ENCODE measurements at places on chromosomes 2 and 18. TPM values are rescaled to one million over a fixed set of nuclear protein-coding genes. Genes with fewer than 3 reads are reported as not detected.

MAP4K3 gene
- 11.9 TPM for polyA plus RNA-seq

- H3K27me3 ChIP-seq = no peaks in the 10 kb centered on the region
- H3K4me3 ChIP-seq = no peak overlapping the region
- no peaks in the 10 kb centered on the region for H3K36me3 ChIP-seq
- no peak overlapping the region for H3K27ac ChIP-seq
- no peaks in the 10 kb centered on the region for H3K4me1 ChIP-seq
Measured at GRCh38 chr2:179595284-179595683, 266.1 kb downstream of the ZNF385B start.

STEAP3 gene
- polyA plus RNA-seq = 19.9 TPM

HAT1 gene
- polyA plus RNA-seq = 40.8 TPM

- H3K27ac ChIP-seq = no peak overlapping the region
- DNase-seq = no peak
- no peak overlapping the region for H3K4me3 ChIP-seq
- H3K27me3 ChIP-seq = no peaks in the 10 kb centered on the region
- no peaks in the 10 kb centered on the region for H3K4me1 ChIP-seq
Measured at GRCh38 chr18:14086458-14087231, 45.6 kb downstream of the ZNF519 start.

DNA sequence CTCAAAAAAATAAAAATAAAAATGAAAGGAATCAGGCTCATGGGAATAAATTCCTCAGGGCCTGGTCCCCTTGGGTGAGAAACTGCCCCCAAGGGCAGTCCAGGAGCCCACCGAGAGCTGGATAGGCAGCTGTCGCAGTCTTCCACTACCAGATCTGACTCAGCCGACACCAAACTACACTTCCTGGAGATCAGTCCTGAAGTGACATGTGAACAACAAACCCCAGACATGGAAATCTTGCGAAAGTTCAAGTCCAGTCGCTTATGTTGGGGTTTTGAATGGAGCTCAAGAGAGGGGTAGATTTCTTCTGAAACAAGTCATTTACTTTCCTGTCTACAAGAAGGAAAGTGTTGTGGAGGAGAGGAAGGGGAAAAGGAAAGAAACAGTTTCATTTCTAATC lies 12.9 kb downstream of the ADCY3 start:
- H3K27me3 ChIP-seq = no peaks in the 10 kb centered on the region
- no peak for DNase-seq
- no peak overlapping the region for H3K27ac ChIP-seq
- no peaks in the 10 kb centered on the region for H3K36me3 ChIP-seq
- H3K4me3 ChIP-seq = no peak overlapping the region
- no peaks in the 10 kb centered on the region for H3K4me1 ChIP-seq

ASB1 gene
- 11.8 TPM for polyA plus RNA-seq

DNA sequence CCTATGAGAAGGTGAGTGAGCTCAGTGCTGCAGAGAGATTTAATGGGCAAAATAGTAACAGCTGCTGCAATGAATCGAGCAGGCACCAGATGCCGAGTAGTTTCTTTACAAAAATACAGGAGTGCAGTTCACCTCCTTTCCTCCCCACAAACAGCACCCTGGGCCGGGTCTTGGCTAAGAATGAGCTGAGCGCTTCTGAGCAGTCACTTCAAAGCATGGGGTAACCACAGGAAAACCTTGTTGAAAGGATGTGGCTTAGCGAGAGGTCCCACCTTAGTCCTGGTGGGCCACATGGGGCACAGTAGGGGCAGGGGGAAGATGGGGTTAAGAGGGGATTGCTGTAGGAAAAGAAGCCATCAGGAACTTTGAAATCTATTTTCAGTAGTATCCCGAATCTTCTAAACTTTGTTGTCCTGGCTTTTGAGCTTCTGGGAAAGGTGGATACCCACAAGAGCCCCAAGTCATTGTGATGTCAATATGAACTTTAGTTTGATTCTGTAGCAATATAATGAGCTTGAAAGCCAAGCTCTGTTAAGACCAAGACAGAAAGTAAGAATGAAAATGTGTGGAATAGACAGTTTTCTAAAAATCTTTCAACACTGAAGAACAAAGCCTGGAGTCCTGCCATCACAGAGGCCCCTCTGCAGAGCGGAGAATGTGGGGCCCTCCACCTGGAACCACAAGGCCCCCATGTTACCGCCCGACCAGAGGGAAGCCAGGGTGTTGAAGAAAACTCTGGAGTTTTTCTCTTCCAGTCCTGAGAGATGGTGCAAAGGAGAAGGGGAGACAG lies 101.0 kb upstream of the ZNF236 start:
- no peaks in the 10 kb centered on the region for H3K4me1 ChIP-seq
- DNase-seq = no peak
- H3K27me3 ChIP-seq = no peaks in the 10 kb centered on the region
- no peak overlapping the region for H3K4me3 ChIP-seq

DNA sequence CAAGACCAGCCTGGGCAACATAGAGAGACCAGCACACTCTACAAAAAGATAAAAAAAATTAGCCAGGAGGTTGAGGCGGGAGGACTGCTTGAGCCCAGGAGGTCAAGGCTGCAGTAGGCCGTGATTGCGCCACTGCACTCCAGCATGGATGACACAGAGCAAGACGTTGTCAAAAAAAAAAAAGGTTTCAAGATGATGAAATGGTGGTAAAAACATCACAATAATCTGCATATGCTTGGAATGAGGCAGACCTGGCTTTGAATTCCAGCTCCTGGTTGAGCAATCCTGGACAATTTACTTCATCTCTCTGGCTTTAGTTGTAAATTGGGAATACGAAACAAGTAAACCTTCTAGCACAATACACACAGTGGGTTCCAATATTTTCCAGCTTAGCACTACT lies 24.1 kb downstream of the USP40 start:
- peaks cover 5% of the 10 kb centered on the region for H3K36me3 ChIP-seq
- H3K27me3 ChIP-seq = no peaks in the 10 kb centered on the region
- H3K27ac ChIP-seq = no peak overlapping the region
- no peaks in the 10 kb centered on the region for H3K4me1 ChIP-seq

- no peaks in the 10 kb centered on the region for H3K36me3 ChIP-seq
- peaks cover 5% of the 10 kb centered on the region for H3K27me3 ChIP-seq
- no peaks in the 10 kb centered on the region for H3K4me1 ChIP-seq
- no peak overlapping the region for H3K27ac ChIP-seq
Measured at GRCh38 chr18:50091509-50092244, 103.3 kb downstream of the MYO5B start.

ARHGAP28 gene
- 0.43 TPM for polyA plus RNA-seq

DNA sequence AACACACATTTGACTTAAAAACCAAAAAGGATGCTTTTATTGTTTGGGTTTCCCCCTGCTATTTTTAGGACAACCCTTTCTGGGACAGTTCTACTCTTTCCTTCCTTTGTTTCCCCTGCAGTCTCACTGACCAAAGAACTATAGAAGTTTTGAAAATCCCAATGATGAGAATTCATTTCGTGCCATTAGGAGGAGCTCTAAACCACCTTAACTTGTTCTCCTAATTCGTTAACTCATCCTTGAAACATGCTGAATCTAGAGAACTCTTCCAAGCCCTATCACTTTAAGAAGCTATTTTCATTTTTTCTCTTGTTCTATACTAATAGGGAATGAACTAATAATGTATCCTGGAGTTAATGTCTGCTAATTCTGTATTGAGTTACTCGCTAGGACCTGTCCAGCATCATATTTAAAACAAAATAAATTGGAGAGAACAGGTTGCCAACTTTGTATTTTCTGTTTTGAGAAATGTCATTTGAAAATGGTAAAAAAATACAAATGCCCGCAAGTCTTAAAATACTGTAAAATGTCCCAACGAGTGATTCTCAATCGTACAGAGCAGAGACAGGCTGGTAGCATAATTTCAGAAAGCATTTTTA lies 62.9 kb downstream of the AFTPH start:
- H3K36me3 ChIP-seq = no peaks in the 10 kb centered on the region
- H3K27me3 ChIP-seq = no peaks in the 10 kb centered on the region
- no peak overlapping the region for H3K4me3 ChIP-seq
- peaks cover 11% of the 10 kb centered on the region for H3K4me1 ChIP-seq

DNA sequence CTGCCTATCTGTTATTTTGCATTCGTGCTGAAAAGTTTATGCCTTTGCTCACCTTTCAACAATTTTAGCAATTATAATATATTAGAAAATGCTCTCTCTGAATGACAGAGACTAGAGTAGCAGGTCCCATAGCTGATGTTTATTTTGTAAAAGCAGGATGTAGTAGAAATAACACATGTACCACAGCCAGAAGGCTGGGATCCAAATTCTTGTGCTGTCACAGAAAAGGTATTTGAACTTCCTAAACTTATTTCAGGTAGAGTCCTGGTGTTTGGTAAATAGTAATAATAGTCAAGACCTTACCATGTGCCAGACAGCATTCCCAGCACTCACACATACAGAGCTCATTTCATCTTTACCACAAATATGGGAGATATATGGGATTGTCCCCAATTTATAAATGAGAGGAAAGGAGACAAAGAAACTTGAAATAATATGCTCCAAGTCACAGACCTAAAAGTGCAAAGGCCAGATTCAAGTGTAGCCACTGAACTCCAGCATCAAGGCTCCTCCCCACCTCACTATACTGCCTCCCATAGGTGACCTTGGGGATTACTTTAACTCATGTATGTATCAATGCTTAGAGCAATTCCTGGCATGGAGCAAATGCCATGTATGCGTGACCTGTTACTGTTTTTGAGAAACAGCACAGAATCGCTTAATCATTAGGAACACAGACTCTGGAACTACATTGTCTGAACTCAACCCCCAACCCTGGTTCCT lies 284.7 kb upstream of the RAB12 start:
- no peaks in the 10 kb centered on the region for H3K27me3 ChIP-seq
- H3K36me3 ChIP-seq = no peaks in the 10 kb centered on the region
- no peak overlapping the region for H3K27ac ChIP-seq
- no peak for DNase-seq
- H3K4me3 ChIP-seq = no peak overlapping the region

NDUFB3 gene
- polyA plus RNA-seq = 122 TPM

DNA sequence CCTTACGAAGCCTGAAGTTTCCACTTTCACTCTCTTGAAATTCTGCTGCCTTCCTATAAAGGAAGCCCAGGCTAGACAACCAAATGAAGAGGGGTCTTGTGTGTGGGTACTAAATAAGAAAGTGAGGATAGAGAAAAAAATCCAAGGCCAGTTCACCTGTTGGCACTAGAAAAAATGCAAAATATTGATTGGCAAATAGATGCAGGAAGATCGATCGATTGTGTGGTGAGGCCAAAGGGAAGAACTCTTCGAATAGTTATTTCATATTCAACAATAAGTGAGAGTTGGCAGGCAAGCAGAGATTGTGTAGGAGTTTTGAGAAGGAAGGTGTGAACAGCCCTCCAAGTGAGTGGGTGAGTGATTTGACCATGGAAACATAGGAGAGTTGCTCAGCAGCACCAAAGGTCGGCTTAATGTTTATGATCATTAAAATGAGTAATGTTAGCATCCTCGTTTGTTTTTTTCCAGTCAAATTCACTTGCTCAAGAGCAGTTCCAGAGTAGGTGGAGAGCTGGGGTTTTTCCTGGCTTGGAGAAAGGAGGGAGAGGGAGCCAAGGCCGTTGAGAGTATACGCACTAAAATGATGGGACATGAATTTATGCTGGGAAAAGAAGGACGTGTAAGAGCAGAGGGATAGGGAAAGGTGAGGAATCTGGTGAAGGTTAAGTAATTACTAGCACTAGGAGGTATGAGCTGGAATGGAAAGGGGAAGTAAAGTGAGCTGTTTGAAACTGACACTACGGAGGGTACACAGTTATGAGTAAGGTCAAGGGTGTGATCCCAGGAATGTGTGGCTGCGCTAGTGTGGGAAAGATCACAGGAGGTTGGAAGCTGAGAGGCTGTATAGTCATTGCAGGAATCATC lies 1.1 kb upstream of the NAPG start:
- no peak overlapping the region for H3K27ac ChIP-seq
- H3K27me3 ChIP-seq = no peaks in the 10 kb centered on the region
- H3K4me3 ChIP-seq = no peak overlapping the region
- peaks cover 22% of the 10 kb centered on the region for H3K4me1 ChIP-seq

LYG2 gene
- polyA plus RNA-seq = 0.24 TPM

HOXD8 gene
- polyA plus RNA-seq = 0.05 TPM

ABCG5 gene
- not detected for polyA plus RNA-seq
